ENCODE measurements at places on chromosomes 1 and 21. TPM values are rescaled to one million over a fixed set of nuclear protein-coding genes. Genes with fewer than 3 reads are reported as not detected.

DNA sequence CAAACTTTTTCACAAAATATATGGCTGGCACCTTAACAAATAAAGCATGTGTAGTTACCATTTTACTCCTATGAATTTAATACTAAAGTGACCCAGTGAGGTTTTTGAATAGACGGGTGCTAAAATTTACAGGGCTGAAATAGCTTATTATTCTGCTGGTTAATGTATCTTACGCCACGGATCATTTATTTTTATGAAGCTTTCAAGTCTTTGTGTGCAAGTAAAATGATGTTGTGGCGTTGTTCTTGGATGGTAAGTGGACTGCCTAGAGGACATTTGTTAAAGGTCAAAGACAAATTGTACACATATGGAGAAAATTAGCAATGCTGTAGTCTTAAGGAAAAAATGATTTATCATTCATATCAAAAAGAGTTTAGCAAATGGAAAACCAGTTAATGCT lies 22.8 kb downstream of the INSL5 start:
- DNase-seq = no peak

DNA sequence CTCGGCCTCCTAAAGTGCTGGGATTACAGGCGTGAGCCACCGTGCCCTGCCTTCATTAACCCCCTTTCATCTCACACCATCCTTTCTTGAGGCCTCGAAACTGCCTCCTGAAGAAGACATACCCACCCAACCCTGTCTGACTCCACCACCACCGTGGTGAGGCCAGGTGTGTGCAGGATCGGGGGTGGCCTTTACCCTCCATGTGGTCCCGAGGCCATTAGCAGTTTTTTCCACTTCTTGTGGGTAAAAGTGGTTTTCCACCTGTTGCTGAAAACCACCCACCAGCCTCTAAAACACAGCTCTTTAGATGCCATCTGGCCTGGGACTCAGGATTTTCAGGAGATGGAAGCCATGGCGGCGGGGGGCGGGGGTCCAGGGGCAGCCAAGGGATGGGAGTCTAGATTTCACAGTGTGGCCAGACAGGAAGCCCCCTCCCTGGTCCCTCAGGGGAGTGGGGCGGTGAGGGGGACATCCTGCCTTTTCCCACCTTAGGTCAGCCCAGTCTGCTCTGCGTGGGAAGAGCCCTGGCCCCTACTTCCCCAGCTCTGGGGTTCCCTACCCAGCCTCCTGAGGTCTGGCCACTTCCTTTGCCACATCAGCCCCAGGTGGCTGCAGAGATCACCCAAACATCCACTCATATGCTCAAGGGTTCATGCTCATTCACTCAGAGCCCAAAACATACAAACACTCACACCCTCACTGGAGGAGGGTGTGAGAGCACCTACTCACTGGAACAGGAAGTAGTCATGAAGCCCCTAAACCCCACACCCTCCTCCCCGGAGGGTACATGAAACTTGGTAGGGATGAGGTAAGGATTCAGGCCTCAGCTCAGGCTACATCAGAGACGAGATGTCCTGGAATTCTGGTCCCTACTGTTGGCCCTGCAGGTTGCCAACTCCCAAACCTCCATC lies 2.3 kb downstream of the FGR start:
- no peak for DNase-seq

GRCh38 chr1:189669846-189670245 lies 807.8 kb downstream of the BRINP3 start:
- DNase-seq = no peak

DNA sequence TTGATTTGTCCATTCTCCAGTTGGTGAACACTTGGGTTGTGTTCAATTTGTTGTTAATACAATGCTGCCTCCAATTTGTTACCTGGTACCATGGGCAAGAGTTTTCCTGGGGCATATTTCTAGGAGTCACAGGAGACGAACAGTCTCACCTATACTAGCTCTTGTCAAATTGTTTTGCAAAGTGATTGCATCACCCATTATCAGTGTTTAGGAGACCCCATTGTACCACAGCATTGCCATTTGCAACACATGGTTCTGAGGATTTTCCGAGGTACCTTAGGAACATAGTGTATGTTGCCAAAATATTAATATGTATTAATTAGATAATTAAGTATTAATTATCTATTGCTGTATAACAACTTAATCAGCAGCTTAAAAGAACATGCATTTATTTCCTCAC lies 97.8 kb downstream of the LPAR3 start:
- DNase-seq = peak; percentile 8

- no peak for DNase-seq
Observed at GRCh38 chr1:239302696-239303095, 83.7 kb upstream of the CHRM3 start.

- no peak for DNase-seq
Observed at GRCh38 chr1:172906778-172907592, 143.8 kb downstream of the TNFSF18 start.

DNA sequence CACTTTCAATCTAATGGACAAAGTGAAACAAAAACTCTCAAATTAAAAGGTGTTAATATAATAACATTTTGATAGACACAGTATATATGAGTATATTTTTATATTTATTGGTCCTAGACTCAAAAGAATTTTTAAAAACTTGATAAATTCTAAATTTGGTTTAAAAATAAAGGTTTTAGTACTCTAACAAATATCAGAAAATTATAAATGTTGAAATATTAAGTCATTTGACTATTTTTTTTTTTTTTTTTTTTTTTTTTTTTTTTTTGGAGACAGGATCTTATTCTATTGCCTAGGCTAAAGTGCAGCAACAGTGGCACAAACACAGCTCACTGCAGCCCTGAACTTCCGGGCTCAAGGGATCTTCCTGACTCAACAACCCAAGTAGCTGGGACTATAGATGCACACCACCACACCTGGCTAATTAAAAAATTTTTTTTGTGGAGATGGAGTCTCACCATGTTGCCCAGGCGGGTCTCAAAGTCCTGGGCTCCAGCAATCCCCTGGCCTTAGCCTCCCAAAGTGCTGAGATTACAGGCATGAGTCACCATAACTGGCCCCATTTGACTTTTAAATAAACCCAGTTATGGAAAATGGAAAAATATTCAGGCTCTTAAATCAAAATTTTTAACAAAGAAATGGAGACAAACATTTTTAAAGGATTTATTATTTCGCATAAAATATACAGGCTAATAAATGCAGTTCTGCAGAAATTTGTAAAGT lies 60.8 kb upstream of the RBM34 start:
- DNase-seq = no peak

DNA sequence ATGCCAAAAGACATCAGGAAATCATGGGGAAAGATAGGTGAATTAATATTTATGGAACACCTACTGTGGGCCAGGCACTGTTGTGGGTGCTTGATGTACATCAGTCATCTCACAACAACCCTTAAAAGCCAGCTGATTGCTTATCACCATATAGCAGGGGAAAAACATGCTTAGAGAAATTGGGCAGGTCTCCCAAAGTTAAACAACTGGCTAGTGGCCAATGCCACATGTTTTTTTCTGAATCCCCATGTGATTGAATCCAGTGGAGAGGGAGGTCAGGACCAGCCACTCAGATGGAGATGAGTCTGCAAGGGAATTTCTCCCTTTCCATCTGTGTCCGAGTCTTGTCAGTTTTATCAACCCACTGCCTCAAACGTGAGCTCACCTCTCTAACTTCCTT lies 33.5 kb downstream of the UTP25 start:
- DNase-seq = no peak

PTPN22 gene
- total RNA-seq = 0.42 TPM

- no peak for DNase-seq
Observed at GRCh38 chr21:29372063-29372802, 73.5 kb downstream of the BACH1 start.

- DNase-seq = no peak
Observed at GRCh38 chr1:53804791-53805505, 33.1 kb downstream of the NDC1 start.

DNA sequence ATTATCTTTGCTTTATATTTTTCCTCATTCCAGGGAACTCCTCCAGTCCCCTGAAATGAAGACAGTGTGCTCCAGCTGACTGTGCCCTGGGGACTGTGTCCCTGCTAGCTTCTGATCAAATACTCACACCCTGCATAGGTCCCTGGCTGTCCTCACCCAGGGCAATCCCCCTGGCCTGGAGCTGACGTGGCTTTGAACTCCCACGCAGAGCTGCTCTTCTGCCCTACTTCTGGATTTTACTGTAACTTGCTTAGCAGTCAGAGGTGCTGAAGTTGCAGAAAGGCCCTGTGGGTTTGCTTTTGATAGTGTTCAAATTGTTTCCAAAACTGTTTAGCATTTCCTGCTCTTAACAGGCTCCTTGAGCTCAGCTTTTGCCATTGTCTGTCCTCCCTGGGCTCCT lies 186.5 kb downstream of the FASLG start:
- DNase-seq = no peak

- no peak for DNase-seq
Observed at GRCh38 chr1:159756397-159756796, 24.4 kb upstream of the DUSP23 start.

- no peak for DNase-seq
Observed at GRCh38 chr1:98937347-98937746, 67.3 kb downstream of the PLPPR5 start.

DNA sequence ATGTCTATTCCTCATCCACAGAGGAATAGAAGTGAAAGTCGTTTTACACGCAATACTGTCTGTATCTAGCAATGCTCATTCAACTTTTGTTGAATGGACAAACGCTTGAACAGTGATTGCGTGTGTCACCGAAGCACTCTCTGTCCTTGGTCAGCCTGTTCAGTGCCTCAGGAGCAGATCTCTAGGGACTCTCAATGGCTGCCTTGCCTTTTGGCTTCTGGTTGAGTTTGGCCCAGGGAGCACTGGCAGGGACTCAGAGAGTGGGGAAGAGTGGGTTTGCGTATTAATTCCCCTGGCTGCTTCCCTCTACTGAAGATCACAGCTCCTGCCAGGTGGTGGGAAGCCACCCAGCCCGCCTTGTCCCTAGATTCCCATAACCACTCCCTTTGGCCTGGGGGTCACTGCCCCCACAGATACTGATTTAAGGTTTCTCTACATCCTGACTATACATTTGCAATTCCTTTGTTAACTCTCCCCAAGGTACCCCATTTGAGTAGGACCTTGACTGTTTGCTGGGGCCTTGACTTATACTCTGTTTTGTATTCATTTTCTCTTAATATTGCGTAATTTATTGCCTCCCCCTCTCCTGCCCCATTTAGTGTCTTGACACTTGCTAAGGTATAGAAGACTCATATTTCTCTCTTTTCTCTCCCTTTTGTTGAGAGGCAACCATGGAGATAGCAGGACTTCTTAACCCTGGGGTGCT lies 61.7 kb upstream of the USP24 start:
- DNase-seq = no peak

KIF14 gene
- total RNA-seq = under 0.01 TPM

DNA sequence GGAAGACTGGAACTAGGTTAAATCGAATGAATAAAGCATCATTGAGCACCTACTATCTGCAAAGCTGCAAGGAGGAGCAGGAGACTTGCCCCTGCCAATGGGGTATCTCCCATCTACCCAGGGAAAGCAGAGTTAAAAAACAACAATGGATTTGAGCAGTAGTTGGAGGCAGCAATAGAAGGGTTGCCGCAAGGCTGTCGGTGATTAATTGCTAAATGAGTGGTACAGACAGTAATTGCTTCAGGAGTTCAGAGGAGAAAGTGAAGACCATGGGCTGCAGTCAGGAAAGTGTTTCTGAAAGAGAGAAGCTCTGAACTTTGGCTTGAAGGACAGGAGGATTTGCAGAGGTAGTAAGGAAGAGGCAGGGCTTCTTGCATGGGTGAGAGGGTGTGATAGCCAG lies 152.9 kb downstream of the ACTL8 start:
- no peak for DNase-seq

DNA sequence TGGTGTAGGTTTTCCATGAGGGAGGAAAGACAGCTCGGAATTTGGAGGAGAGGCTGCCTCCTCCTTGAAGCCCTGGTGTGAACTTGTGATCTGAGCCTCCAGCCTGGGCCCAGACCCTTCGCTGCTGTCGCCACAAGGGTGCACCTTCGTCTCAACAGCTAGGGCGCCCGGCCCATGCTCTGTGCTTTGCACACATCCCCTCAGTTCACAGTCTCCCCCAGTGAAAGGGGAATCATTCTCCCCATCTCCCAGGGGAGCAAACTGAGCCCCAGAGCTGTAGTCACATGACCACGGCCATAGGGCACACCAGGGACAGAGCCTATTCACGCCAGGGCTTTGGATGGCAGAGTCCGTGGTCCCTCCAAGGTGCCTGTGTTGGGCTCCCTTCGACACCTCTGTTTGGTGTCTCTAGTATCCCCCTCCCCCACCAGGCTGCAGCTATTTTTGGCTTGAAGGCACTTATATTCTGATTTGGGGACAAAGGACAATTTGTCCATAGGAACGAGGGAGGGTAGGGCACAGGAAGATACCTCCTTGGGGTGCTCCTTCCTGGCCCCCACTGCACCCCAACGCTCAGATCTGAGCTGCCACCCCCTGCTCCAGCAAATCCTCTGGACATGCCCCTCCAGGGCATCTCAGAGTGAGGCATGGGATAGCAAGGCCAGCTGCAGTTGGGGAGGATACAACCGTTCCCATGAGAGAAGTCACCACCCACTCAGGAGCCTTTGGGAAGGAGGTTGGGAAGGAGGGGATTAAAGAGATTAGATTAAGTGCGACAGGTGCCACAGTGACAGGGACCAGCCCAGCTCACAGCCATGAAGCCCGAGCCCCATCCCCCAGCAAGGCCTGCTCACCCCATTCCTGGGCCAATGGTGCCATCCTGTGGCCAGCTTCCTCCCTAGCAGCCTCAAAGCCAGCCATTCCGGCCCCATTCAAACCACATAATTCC lies 15.7 kb downstream of the MATN1 start:
- DNase-seq = no peak

MARK1 gene
- 17.9 TPM for total RNA-seq

DNA sequence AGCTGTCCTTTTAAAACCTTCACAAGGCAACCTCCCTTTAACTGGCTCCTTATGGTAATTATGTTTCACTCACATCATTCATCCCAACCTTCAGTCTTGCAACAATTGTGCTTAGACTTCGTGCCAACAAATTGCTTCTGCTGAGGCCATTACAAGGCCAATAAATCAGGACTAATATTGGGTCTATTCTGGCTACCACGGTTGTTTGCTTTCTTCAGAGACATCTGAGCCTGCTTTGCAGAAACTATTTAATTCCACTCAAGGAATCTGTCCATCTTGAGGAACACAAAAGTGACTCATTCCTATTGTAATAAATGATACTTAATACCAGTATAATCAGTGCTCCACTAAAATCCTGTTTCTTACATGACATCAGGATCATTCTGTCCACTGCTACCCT lies 2.6 kb upstream of the GSTM4 start:
- peak; percentile 10 for DNase-seq

- no peak for DNase-seq
Observed at GRCh38 chr1:246639732-246640131, 73.5 kb downstream of the CNST start.

DNA sequence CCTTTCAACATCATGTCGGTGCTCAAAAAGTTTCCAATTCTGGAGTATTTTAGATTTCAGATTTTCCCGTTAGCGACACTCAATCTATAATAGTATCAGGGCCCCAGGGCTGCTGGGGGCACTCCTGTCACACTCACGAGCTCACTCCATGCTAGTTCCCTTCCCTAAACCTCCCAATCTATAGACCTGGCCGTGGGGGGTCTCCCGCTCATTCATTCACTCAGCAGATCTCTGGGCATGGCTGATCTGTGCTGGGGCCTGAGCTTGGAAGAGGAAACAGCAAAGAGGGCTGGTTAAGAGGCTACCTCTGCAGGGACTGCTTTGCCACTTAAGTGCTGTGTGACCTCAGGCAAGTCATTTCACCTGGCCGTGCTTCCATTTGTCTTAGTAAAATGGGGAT lies 46.8 kb upstream of the LAPTM5 start:
- no peak for DNase-seq

MARCKSL1 gene
- 10.1 TPM for total RNA-seq

GRCh38 chr1:10538646-10539355 lies 64.1 kb downstream of the PEX14 start:
- no peak for DNase-seq

Measured in esophagus muscularis mucosa (tissue), 4 donors.